ENCODE measurements at places on chromosomes 1 and 21.

DNA sequence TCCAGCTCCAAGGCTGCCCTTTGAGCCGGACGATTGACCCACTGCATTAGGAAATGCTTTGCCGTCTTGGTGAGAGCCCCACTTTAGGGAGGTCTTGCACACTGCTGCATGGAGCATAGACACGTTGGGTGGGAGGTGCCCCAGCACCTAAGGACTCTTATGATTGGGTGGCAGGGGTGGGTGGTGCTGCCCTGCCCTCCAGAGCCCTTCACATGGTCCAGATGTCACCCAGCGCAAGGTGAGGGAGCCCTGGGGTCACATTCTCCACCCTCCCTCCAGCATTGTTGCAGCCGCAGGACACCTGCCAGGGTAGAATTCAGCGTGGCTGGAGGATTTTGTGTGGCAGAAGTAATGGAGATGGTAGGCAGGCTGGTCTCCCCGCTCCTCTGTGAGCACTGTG, 137.4 kb upstream of the COL6A1 start:
- no peak for DNase-seq

GRCh38 chr1:224433041-224433691, 1.4 kb downstream of the WDR26 start:
- peak; percentile 11 for DNase-seq

GRCh38 chr1:58982259-58982998, 198.6 kb upstream of the JUN start:
- no peak for DNase-seq

- no peak for DNase-seq
These were observed 23.5 kb downstream of the CYP4B1 start for GRCh38 chr1:46822248-46822826.

GRCh38 chr1:175081983-175082382, 14.3 kb downstream of the TNN start:
- no peak for DNase-seq

Data from activated T-cell treated with anti-CD3 and anti-CD28 coated beads for 1 hour (primary cell).